ENCODE measurements at places on chromosomes 5 and 9.

- DNase-seq: no peak
These were observed 76.2 kb upstream of the CHD1 start for GRCh38 chr5:99004960-99005359.

DNA sequence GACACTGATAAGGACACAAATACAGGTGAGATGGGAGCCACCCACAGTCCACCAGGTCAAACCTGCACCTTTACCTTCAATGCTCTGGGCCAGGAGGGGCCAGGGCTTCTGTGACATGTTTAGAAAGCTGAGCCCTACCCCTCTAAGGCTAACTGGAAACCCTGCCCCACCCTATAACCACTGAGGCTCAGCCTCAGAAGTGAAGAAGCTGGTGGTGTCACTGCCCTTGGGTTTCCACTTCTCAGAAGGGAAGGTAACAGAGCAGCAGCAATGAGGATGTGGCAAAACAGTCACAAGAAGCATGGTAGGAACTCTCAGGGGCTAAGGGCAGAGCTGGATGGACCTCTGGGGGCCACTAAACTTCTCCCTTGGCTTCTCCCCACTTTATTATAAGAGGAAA is 6.0 kb downstream of the PDGFRB start:
- no peak for DNase-seq

DNA sequence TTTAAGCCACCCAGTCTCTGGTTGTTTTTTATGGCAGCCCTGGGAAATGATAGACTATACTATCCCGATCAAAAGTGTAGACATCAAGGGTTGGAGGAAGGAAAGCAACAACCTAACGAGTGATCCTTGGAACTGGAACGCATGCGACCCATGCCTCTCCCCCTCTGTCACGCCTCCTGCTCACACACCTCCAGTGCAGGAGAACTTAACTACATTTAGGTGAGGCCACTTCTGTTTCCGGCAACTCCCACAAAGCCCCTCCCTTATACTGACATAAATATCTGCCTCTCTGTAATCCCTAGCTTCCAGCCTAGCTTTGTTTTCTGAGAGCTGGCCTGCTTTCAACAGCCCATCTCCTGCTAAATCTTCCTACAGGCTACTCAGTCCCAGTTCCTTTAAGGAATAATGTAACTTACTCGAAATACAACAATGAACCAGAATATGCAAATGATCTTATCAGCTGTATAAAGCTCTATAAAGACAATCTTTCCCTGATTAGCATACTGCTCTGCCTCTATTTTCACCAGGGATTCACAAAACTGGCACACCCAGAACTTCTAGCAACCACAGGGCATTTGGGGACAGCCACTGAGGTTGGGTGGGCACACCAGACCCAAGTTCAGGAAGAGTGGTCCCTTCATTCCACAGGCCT is 73.9 kb downstream of the GABBR2 start:
- DNase-seq: no peak

GRCh38 chr5:97400537-97400936 is 217.5 kb upstream of the RIOK2 start:
- no peak for DNase-seq

DNA sequence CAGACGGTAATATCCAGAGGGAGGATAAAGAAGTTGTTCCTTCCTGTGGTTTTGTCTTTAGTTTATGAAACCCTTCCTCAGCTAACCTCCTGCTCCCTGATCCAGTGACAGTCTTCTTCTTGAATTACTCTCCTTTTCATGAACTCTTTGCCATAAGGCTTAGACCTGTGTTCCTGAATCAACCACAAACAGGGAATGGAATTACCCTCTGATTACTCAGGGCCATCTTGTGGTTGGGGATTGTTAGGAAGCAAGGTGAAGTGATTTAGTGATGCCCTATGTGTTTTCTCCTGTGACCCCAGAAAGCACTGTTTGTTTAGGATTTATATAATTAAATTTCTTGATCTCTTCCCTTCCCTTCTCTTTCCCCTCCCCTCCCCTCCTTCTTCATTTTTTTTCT is 409.1 kb downstream of the TAF11L14 start:
- no peak for DNase-seq

DNA sequence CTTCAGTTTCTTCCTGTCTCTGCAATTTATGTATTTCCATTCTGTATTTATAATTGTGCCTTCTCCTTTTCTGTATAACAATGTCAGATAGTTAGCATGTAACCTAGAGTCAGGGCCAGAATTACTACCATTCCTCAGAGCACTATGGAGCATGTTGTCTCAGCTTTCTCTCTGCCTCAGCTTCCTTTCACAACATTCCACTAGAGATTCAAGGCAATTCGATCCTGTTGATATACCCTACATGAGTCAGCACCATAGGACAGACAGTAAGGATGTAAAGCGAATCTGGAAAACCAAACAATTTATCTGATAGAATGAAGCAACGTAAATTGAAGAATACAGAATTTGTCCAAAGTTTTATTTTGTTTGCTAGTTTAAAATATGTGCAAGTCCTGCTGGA is 728.3 kb upstream of the SEMA6A start:
- DNase-seq: no peak

- DNase-seq: no peak
These were observed 916.2 kb upstream of the DMAC1 start for GRCh38 chr9:8715788-8716187.

DNA sequence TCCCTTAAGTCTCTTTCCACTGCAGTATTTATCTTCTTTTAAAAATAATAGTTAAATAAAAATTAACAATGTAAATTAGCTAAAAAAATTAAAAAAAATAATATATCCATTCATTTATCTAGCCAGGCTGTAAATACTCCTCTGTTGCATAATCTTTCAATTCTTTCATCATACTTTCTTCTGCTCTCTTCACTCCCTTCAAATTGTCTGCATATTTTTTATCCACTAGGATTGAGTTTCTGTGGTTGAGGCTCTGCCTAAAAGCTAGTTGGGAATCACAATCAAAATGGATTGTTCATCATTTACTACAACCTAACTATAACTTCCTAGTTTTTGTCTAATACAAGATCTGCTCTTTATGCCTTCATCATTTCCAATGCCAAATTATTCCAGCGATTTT is 182.2 kb downstream of the PDE4D start:
- no peak for DNase-seq

DNA sequence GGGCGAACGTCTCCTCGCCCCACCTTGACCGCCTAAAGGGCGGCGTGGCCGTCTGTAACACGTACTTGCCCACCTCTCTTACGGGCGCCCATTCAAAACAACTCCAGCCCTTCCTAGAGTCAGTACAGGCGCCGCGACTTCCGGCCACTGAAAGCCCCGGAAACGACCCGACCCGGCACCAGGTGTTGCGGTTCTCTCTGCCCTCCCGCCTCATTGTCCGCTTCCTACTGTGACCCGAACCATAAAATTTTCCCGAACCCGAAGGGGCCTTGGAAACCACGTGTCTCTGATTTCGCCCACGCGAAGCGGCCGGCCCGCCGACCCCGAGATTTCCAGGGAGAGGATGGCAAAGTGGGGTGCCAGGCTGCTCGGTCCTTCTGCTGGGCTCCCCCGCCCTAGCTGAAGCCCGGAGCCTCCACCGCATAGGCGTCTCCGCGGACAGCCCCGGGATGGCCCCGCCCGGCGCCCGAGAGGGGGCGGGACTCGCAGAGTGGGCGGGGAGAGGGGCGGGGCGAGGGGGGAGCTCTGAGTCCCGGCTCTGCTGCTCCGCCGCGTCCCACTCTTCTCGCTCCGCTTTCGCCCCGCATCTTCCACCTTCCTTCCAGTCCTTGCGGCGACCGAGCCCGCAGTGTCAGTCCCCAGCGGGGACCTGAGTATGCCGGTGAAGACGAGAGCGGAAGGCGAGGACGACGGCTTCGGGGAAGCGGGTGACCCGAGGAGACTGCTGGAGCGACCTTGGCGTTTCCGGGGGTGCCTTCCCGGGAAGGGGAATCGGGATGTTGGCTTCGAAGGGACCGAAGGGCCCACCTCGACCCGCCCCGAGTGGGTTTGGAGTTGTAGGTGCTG is 684 bp upstream of the PTGES2 start:
- DNase-seq: peak; percentile 82

GRCh38 chr5:160023908-160024630 is 15.1 kb downstream of the TTC1 start:
- DNase-seq: no peak

- no peak for DNase-seq
These were observed 60.1 kb upstream of the FCHO2 start for GRCh38 chr5:72895758-72896157.

- no peak for DNase-seq
These were observed 1015.8 kb downstream of the CDH18 start for GRCh38 chr5:18972177-18972576.

- DNase-seq: no peak
These were observed 41.2 kb downstream of the DBH start for GRCh38 chr9:133677126-133678010.

DNA sequence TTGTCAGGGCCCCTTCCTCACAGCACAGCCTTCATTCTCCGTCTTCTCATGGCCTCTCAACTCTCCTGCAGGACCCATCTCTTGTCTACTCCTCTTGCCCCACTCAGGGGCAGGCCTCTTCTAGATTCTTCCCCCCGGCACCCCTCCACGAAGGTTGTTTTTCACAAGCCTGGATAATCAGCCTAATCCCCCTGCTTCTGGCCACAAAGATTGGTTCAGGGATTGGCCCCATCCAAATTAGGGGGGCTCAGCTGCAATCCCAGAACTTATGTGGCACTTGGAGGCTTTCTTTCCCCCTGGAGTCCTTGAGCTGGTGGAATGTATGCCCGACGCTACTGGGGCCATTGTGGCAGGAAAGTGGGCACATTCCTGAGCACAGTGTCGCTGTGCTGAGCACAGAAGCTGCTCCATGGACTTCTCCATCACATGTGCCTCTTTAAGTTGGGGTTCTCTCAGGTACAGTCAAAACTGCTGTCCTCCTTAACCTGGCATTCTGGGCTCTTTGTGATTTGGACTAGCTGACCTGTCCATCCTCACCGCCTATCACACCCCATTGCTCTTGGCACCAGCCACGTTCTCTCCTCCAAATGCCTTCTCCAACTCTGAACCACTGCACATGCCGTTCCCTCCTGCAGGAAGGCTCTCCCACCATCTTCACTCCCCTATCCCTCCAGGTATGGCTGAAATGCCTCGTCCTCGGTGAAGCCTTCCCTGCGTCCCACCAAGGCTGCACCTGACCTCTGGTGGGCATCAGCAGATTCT is 66.8 kb upstream of the RNF130 start:
- DNase-seq: no peak

GRCh38 chr5:112418659-112419163 is 366 bp downstream of the EPB41L4A start:
- no peak for DNase-seq

GRCh38 chr9:97427885-97428284 is 16.0 kb downstream of the TDRD7 start:
- DNase-seq: no peak

DNA sequence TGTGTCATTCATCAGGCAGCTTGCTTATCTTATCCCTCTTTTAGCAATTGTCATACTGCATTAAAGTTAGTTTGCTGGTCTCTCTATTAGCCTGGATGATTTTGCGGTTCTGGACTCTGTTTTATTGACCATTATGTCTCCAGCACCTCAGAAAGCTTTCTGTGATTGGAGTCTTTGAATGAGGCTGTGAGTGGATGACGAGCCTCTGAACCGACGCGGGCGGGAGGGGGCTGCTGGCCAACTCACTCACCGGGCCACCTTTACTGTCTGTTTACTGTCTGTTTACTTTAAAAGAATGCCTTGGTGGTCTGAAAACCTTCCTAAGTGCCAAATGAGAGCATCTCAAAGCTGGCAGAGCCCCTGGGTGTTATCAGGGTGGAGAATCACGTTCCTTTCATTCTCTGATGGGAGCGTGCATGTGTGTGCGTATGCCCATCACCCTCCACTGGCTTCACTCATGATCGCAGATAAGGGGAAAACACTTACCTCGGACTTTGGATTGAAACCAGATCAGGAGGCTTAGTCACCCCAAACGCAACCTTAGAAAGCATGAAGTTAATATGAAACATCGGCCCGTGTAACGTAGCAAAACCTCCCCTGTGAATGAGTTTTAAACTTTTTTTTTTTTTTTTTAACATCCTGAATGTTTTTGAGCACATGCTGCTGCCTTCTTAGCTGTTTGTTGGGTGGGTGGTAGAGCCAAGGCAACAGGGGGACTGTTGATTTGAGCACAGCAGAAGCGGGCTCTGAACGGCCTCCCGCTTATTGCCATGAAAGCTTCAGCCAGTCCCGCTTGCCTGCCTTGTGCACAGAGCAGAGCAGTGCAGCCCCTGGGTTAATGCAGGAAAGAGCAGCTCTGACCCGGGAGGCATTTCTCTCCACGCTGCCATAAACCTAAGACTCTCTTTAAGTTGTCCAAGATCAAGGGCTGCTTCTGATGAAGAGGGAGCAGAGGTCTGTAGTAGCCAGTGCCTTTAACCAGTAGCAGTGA is 173.6 kb downstream of the GADD45G start:
- no peak for DNase-seq

DNA sequence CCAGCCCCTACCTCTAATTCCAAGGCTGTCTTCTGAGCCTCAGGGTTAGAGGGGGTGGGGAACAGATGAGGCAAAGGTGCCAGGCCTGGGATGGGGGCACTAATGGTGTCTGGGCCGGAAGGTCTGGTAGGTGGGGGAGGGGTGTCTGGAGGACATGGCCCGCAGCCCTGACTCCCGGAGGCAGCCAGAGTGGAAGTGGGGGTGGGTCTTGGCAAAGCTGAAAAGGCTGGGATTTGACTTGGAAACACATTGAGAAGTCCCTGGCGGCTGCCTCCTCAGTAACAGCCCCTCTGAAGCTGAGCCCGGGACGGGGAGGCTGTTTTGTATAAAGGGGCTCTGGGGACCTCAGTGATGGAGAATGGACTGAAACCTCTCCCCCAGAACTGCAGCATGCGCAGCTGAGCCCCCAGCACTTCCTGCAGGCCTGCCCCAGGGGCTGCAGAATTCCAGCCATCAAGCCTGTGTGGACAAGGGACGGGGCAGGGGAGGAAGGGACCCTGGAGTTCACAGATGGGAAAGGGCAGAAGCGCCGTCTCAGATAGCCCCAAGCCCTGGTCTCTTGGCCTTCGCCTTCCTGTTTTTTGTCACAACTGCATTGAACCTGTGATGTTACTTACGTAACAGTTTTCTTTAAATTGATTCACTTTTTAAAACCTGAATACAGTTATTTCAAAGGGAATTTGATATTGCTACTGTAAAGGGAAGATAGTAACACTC is 49.3 kb upstream of the SYNPO start:
- DNase-seq: no peak

DNA sequence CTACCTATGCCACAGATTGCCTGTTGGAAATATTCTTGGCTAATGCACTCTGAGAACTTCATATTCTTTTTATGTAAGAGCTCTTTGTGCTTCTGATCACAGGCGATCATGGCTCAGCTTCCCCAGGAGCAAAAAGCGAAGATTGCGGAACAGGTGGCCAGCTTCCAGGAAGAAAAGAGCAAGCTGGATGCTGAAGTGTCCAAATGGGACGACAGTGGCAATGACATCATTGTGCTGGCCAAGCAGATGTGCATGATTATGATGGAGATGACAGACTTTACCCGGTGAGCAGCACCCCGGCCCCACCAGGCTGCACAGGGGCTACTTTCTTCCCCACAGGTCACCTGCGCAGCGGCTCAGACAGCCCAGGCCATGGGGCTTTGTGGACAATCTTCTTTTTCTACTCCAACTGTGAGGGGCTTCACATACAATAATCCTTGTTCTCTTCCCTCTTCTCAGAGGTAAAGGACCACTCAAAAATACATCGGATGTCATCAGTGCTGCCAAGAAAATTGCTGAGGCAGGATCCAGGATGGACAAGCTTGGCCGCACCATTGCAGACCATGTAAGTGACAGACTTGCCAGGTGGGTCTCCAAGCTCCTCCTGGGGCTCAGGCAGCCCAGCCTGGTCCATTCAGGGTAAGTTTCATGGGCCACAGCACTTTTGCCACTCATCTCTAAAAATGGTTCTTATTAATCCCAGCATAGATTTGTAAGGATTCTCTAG is 55.4 kb upstream of the LRRTM2 start:
- no peak for DNase-seq
